ENCODE measurements at places on chromosomes 7 and 10.

DNA sequence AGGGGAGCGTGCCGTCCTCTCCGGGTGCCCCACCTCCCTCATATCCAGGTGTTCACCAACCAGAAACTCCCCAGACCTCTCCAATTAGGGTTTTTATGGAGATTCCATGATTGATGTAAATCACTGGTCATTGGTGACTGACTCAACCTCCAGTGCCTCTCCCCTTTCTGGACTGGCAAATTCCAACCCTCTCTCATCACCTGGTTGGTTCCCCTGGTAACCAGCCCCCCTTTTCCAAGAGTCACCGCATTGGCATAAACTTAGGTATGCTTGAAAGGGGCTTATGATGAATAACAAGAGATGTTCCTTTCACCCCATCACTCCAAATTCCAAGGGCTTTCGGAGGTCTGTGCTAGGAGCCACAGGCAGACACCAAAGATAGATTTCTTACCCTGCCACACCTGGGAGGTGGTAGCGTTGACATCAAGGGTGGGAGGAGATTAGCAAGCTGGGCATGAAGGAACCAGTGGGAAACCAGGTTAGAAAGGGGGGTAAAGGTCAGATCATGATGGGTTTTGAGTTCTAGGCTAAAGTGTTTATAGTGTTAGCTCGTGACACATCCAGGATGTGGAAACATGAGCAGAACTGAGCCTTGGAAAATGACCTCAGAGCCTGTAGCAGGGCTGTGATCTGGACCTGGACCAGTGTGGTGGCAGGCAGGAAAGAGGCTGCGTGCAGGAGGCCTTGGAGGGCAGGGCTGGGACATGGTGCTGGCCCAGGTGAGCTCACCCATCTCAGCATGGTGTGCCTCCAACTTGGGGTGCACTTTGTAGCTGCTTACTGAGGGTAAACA is 45.1 kb downstream of the CAMK1D start:
- no peak for DNase-seq

DNA sequence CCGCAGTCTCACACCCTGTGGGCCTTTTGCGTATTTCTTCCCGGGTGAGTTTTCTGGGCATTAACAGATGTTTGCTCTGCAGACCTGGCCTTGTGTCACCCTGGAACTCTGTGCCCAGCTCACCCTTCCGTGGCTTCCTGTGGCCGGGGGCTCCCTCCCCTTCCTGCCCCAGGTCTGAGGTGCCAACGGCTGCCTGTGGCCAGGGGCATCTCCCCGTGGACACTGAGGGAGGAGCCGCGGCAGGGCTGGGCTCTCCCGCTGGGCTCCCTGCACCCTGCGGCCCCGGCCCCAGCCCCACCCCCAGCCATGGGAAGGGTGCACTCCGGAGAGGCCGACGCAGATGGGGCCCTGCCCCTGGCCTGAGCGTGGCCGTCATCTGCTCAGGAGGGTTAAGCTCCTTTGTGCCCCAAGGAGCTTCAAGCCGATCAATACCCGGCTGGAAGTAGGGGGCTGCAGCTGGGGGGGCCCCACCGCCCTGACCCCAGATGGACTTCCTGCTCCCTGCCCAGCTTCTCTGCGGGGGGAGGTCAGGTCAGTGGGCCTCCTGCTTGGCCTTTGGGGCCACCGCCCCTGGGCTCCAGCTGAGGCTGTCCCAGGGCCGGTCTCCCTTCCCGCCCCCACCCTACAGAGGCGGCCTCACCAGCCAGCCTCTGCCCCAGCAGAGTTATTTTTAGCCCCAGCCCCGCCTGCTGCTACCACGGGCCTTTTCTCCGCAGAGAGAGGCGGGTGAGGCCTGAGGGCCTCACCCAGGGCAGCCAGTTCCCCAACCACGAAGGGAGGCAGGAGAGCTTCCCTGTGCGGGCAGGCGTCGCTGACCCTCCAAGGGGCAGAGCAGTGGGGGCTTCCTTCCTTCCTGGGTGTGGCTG is 24.2 kb downstream of the PWWP2B start:
- no peak for DNase-seq

GRCh38 chr7:13077466-13077865 is 390.0 kb downstream of the ARL4A start:
- DNase-seq: no peak

DNA sequence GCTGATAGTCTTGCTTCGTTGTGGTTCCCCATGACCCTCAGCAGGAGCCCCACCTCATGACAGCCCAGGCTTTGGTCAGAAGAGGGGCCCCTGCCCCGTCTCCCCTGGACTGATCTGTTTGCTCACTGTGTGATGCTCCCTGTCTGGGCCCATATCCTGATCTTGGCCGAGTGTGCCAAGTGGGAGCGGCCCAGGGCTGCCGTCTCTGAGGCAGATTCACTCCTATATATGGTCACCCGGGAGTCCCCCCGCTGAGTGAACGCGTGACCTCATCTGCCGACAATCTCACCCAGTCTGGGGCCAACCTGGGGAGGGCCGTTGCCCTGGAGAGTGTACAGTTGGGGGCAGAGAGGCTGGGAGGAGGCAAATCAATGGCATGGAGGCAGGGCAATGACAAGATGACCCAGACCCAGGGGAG is 34.5 kb downstream of the PPIF start:
- no peak for DNase-seq

GRCh38 chr7:47581438-47581803 is 490 bp downstream of the TNS3 start:
- DNase-seq: no peak

DNA sequence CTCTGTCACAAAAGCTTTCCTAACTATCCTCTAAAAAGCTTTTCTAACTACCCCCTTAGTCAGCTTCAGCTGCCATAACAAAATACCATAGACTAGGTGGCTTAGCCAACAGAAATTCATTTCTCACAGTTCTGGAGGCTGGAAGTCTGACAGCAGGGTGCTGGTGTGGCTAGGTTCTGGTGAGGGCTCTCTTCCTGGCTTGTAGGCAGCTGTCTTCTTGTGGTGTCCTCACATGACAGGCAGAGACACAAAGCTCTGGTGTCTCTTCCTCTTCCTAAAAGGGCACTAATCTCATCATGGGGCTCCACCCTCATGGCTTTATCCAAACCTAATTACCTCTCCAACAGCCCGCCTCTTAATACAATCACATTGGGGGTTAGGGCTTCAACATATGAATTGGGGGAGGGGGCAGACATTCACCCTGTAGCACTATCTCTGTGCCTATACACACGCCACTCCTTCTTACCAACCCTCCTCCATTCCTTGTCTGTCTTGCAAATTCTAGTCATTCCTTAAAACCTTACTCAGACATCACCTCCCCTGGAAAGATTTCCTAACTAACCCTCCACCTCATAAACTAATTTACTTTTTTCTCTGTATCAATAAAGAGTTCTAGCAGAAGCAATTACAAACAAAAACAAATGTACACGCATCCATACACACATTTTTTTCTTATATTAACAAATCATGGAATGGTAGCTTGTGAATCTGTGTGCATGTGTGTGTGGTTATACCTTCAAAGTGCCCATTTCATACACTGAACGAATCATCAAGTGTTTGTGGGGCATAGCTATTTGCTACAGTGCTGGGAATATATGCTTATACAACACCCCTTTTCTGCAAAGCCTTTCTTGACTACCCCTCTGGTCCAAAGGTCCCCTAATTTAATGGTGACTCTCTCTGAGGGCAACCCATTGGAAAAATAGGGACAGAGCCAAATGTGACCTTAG is 26.4 kb downstream of the RHOBTB1 start:
- no peak for DNase-seq

- no peak for DNase-seq
These were observed 6.1 kb downstream of the DENND11 start for GRCh38 chr7:141695803-141696289.

GRCh38 chr10:118209215-118209614 is 132.9 kb downstream of the FAM204A start:
- no peak for DNase-seq

- no peak for DNase-seq
These were observed 1138.3 kb downstream of the XPNPEP1 start for GRCh38 chr10:108785011-108785410.

DNA sequence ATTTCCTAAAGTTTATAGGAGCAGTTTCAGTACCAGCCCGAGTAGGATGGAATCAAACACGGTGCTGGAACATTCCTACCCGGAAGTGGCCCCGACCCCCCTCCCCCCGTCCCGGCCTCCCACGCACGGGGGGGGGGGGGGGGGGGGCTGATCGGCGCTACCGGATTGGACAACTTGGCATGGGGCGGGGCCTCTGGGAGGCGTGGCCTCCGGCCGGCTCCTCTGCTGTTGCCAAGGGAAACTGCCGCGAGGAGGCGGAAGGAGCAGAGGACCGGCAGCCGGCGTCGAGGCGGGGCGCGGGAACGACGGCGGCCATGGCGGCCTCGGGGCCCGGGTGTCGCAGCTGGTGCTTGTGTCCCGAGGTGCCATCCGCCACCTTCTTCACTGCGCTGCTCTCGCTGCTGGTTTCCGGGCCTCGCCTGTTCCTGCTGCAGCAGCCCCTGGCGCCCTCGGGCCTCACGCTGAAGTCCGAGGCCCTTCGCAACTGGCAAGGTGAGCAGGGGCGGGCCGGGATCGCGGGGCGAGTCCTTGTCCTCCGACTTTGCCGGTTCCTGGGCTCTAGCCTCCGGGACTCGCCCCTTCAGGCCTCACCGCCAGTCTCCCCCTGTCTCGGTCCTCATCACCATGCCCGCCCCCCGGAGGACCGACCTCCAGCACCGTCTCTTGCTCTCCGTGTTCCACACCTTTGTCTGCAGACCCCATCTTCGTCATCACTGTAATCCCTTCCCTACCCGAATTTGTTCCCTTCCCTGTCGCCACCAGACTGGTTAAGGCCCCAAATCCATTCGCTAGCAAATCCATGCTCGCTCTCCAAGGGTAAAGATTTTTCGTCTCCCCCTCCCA is at the start of gene RHBDD2:
Gene RHBDD2, plus strand, starts transcription at position 266 of the 843 bp plus-strand sequence. Its CDS starts 49 bp downstream, at position 315.
- peak; percentile 95 for DNase-seq

- peak; percentile 64 for DNase-seq
These were observed 119.9 kb downstream of the SLC16A9 start for GRCh38 chr10:59589796-59590195.

- no peak for DNase-seq
These were observed 2.4 kb downstream of the ADRB1 start for GRCh38 chr10:114046087-114046458.

GRCh38 chr7:39360766-39361165 is 205.4 kb upstream of the YAE1 start:
- no peak for DNase-seq

DNA sequence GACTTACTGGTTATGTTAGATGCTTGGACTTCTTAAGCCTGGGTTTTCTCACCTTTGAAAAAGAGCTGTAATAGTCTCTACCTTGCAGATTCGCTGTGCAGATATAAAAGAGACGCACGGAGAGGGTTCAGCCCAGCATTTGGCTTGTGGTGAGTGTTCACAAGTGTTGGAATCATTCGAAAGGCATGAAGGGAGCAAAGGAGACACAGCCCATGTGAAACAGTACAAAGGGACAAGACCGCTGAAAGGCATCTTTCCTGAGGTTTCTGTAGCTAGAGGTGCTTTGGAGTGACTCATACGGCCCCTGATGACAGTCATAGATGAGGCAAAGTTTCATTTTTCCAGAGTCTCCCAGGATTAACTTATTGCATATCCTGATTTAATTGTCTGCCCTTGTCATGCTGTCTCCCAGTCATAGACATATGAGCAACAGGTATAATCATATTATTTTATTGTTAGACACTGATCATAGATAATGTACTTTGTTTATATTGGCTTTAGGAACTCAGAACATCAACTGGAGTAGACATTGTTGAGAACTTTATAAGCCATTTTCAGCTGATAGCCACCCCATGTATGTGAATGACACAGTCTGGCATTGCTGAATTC is 171.1 kb downstream of the ADRA2A start:
- DNase-seq: no peak

GRCh38 chr10:111267673-111268072 is 190.8 kb downstream of the ADRA2A start:
- no peak for DNase-seq

DNA sequence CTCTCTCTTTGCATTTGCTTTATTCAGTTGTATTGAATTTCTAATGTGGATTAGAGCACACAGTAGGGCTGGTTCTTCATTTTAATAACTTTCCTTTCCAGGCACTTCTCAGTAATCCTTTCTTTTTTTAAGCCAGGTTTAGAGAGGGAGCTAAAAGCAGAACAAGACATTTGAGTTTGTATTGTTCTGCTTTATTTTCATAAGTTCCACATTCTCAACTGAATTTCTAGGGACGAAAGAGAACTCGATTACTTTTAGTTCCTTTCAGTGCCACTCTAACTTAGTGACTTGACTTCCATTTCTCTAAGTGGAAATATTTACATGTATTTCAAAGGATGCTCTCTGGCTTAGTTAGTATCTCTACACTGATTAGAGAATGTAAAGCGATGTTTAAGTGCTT is 145.6 kb downstream of the EXOC4 start:
- DNase-seq: no peak

DNA sequence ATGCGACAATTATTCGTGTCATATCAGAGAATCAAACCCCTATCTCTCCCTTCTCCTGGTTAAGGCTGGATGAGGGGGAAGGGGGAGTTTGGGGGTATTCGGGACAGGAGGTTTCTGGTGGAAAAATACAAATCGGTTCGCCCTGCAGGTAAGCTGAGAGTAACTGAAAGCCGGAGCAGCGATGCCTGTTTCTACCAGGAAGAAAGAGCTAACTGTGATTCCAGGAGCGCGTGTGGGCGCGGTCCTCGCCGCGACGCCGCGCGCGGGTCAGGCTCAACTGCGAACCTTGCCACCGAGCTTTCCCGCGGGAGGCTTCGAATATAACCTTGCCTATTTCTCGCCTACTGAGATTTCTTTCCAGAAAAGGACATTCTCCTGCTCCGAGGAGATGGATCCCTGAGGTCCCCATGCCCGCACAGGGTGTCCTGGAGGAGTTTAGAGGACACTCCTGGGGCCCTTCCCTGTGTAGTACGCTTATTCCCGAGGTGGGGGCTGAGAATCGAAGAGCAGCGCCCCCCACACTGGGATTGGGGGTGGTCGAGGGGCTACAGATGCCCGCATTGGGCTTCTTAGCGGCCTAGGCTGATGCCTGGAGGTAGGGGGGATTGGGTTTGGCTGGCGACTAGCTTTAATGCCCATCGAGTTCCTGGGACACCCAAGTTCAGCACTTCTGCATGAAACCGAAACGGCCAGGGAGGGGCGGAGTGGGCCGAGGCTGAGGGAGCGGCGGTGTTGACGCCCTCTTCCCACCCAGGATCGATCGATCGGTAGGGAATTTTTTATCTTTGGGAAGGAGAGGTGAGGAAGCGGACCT is 13.0 kb upstream of the DLX6 start:
- DNase-seq: no peak

DNA sequence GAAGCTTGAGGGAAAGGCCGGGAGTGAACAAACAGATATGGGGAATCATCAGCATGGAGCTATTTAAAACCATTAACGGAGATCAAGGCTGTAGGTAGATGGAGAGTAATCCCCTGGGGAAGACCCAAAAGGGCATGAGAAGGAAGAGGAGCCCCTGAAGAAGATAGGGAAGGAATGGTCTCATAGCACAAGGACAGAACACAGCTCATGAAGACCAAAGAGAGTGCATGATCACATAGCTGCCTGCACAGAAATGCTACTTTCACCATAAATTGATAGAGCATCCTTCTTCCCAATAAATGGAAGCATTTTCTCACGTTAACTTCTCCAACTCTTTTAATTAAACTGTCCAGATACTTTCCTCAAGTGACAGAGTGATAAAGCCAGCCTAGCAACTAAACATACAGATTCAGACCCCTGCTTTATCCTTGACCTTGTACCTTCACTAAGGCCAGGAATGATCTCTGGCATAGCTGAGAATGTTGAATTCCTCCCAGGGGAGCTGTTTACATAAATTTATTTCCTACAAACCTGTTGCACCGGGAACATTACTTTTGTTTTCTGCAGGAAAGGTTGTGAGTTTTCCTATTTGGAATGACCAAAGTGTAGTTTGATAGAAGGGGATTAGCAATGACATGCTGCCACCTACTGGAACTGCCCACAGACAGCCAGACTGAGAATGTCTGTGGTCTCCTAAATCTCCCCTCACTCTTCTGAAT is 110.8 kb upstream of the LRGUK start:
- DNase-seq: peak; percentile 43
